Stimulated activated CD8-positive, alpha-beta memory T cell treated with anti-CD3 and anti-CD28 coated beads, Interleukin-4, amount 100 ng/mL, for 1 hour (primary cell): ENCODE measurements at places on chromosomes 13 and 19.

- DNase-seq = no peak
These were observed 105.6 kb downstream of the POSTN start for GRCh38 chr13:37492741-37493514.

- DNase-seq = no peak
These were observed 18.1 kb downstream of the AKT2 start for GRCh38 chr19:40266912-40267600.

DNA sequence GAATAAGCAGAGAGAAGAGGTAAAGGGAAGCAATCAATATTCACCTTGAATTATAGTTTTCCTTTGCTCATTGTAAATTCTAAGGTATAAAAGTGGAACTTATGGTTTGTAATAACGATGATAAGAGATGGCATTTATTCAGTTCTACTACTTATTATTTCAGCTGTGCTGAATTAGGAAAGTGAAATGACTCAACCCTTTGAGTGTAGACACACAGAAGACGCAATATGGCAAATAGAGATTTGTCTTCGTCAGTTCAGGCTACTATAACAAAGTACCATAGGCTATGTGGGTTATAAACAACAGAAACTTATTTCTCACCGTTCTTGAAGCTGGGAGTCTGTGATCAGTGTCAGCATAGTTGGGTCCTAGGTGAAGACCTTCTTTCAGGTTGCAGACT, 713.0 kb upstream of the PCDH9 start:
- DNase-seq = no peak

DNA sequence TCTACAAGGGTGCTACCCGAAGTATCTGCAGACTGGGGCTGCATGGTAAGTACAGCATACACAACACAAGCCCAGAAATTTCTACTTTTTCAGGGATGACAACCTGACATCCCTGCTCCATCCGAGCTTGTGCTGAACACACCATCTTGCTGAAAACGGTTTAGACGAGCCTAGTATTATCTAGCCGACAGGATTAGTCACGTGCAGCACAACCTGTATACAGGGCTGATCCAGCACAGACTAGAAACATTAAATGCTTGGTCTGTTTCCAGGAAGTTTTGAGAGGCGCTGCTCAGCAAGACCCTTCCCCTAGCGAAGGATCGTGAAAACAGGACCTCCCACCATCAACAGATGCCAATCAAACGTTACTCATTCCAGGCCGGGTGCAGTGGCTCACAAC, 4.2 kb downstream of the SMIM7 start:
- no peak for DNase-seq

- no peak for DNase-seq
These were observed 100.8 kb downstream of the UBL3 start for GRCh38 chr13:29749401-29750182.

GRCh38 chr13:109454167-109454917, 332.0 kb downstream of the IRS2 start:
- DNase-seq = no peak

DNA sequence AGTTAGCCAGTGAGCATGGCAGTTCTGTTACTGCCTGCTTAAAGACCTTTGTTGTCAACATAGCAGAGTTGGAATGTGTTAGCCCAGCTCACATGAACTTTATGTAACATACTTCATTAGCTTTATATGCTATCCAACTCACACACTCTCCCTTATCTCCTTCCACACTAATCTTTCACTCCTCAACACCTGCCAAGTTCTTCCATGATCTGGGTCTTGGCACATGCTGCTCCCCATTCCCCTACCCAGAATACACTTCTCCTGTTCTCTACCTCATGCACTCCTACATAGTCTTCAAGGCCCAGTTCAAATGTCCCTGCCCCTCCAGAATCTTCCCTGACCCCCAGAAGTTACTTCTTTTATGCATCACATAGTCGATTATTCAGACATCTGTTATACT, 179.3 kb downstream of the KATNAL1 start:
- no peak for DNase-seq
